ENCODE measurements at places on chromosomes 7 and 10. TPM values are rescaled to one million over a fixed set of nuclear protein-coding genes. Genes with fewer than 3 reads are reported as not detected.

DNA sequence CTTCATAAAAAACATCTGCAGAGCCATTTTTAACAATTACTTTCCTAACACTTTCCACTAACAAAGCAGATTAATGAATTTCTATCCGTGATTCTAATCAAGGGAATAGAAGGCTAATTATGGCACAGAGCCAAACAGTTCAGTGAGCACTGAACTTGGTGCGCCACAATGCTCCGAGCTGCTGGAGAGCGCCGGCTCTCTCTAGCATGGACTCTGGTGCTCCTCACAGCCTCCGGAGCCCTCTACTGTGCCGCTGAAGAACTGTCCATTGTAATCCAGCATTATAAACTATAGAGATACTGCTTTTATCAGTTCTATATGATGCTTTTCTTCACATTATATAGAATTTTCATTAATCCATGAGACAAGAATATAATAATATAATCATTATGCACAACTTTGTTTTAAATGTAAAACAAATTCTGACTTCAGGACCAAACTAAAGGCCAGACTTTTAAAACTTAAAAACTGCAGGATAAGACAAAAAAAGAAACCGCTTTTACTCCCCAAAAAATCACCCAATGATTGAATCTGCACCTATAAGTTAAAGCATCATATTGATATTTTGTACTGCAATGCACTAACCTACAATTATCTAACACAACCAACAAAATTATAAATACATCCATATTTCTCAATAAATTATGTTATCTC, 123.6 kb downstream of the RNF32 start:
- DNase-seq: peak; percentile 33
- H3K27me3 ChIP-seq: no peaks in the 10 kb centered on the region
- no peak overlapping the region for H3K27ac ChIP-seq
- H3K4me1 ChIP-seq: peaks cover 3% of the 10 kb centered on the region

DNA sequence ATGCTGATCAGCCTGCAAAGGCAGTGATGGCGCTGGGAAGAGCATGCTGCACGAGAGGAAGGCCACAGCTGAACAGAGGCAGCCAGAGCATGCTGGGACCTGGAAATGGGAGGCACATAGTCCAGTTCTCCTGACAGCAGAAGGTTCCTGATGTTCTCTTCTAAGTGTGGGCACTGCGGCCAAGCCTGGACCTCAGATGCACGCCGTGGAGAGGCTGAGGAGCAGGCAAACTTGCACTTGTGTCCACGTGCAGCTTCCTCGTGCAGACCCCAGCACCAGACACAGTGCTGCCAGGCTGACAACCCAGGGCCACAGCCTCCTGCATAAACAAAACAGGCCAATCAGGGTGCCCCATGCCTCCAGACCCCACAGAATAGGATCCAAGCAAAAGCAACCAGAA, 93.5 kb upstream of the LANCL2 start:
- H3K4me3 ChIP-seq: no peak overlapping the region
- no peaks in the 10 kb centered on the region for H3K4me1 ChIP-seq
- H3K27ac ChIP-seq: no peak overlapping the region
- DNase-seq: no peak
- H3K27me3 ChIP-seq: peaks cover 3% of the 10 kb centered on the region

HABP2 gene
- not detected for total RNA-seq

- H3K27me3 ChIP-seq: no peaks in the 10 kb centered on the region
- peaks cover 7% of the 10 kb centered on the region for H3K4me1 ChIP-seq
- no peak overlapping the region for H3K27ac ChIP-seq
- no peak for DNase-seq
These were observed 26.0 kb downstream of the SLC29A3 start for GRCh38 chr10:71344993-71345480.

DNA sequence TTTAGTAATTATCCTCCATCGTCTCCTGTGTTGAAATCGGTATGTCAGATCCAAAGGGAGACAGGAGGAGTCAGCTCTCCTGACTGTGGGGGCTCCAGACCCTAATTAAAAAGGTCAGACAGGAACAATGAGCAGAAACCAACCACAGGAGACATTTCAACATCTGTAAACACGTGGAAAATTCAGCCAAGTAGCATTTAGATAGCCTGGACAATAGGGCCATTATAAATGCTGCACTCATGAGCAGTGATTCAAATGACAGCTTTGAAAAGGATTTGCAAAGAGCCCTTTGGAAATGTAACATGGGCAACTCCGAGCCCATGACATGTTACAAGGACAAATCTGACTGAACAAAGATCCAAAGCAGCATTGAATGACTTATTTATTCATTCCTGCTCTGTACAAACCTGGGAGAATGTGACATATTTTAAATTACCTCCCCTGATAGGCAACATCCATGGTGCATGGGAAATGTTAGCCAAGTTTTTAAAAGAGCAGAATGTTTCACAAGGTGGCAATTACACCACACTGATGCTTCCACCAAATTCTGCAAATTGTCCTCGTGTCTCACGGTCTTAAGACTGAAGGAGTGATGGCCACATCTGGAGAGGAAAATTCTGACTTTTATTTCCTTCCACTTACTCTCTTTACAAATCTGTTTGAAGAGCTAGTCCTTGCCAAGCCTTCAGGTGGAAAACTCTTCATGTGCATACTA, 113.3 kb upstream of the KMT2E start:
- H3K4me1 ChIP-seq: peaks cover 6% of the 10 kb centered on the region
- DNase-seq: no peak
- H3K27me3 ChIP-seq: peaks cover 4% of the 10 kb centered on the region
- H3K36me3 ChIP-seq: no peaks in the 10 kb centered on the region
- H3K4me3 ChIP-seq: no peak overlapping the region
- no peak overlapping the region for H3K27ac ChIP-seq

DNA sequence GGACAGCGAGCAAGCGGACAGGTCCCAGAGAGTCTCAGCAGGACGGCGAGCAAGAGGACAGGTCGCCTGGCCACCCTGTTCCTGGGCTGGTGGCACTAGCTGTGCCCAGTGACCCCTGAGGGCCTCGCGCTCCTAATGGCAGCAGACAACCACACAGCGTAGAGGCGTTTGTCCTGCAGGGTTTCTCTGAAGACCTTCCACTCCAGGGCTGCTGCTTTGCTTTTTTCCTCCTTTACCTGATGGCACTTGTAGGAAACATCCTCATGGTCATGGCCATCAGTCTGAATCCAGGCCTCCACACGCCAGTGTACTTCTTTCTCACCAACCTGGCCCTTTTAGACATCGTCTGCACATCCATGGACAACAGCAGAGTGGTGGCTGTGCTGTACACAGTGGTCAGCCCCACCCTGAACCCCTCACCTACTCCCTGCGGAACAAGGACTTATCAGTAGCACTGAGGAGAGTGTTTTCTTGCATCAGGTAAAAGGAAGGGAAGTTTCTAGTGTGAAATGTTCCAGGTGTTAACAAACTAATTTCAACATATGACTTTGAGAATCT, 27.4 kb downstream of the SCART1 start:
- H3K27me3 ChIP-seq: peaks cover 2% of the 10 kb centered on the region
- H3K27ac ChIP-seq: no peak overlapping the region
- H3K36me3 ChIP-seq: peaks cover 7% of the 10 kb centered on the region
- H3K4me1 ChIP-seq: no peaks in the 10 kb centered on the region

INMT gene
- total RNA-seq: not detected

TDRD1 gene
- total RNA-seq: 0.05 TPM

GRCh38 chr10:61157182-61157581, 213.2 kb upstream of the RHOBTB1 start:
- no peaks in the 10 kb centered on the region for H3K4me1 ChIP-seq
- DNase-seq: no peak
- no peaks in the 10 kb centered on the region for H3K36me3 ChIP-seq
- no peak overlapping the region for H3K27ac ChIP-seq

CABCOCO1 gene
- not detected for total RNA-seq

GRCh38 chr10:44961931-44962750, 2.5 kb downstream of the RASSF4 start:
- H3K27me3 ChIP-seq: no peaks in the 10 kb centered on the region
- no peak overlapping the region for H3K27ac ChIP-seq
- DNase-seq: no peak
- H3K4me3 ChIP-seq: no peak overlapping the region

GRCh38 chr7:2307690-2308107, 6.5 kb downstream of the SNX8 start:
- peaks cover 14% of the 10 kb centered on the region for H3K4me1 ChIP-seq
- H3K27me3 ChIP-seq: no peaks in the 10 kb centered on the region
- peaks cover 4% of the 10 kb centered on the region for H3K36me3 ChIP-seq
- DNase-seq: no peak

ANXA8 gene
- total RNA-seq: not detected

SLC35G1 gene
- total RNA-seq: 2.0 TPM

DNA sequence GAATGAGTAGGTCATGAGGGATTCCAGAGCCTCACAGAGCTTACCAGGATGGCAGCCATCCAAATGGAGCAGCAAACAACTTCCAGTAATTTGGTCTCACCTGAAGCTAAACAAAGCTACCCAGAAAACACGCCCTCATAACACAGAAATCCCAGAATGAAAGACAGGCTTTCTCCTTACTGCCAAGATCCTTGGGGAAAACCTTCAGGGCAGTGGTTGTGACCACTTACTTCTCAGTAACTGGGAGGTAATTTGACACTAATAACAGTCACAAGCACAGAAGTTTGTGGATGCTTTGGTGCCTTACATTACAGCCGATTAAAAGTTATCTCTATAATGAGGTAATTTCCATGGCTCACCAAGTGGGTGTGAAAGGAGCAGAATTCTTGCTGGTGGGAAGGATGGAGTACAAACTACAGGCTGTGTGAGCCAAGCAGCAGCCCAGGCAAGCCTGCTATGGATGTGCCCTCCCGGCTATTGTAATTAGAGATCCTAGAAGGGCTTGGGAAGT, 10.4 kb downstream of the WDR91 start:
- no peak overlapping the region for H3K27ac ChIP-seq
- H3K36me3 ChIP-seq: peaks cover 49% of the 10 kb centered on the region
- H3K27me3 ChIP-seq: no peaks in the 10 kb centered on the region
- DNase-seq: no peak

HIF1AN gene
- total RNA-seq: 36.5 TPM

LIPM gene
- total RNA-seq: not detected

- no peak overlapping the region for H3K27ac ChIP-seq
- no peaks in the 10 kb centered on the region for H3K36me3 ChIP-seq
- H3K4me1 ChIP-seq: peaks cover 11% of the 10 kb centered on the region
- no peak overlapping the region for H3K4me3 ChIP-seq
- DNase-seq: no peak
- H3K27me3 ChIP-seq: no peaks in the 10 kb centered on the region
These were observed 119.9 kb upstream of the AHR start for GRCh38 chr7:17178545-17178944.

SAMD9L gene
- total RNA-seq: 13.6 TPM

GRID2IP gene
- total RNA-seq: 0.18 TPM

GRCh38 chr7:125661006-125661405, 731.4 kb upstream of the POT1 start:
- H3K36me3 ChIP-seq: no peaks in the 10 kb centered on the region
- no peaks in the 10 kb centered on the region for H3K4me1 ChIP-seq
- H3K27me3 ChIP-seq: no peaks in the 10 kb centered on the region

DNA sequence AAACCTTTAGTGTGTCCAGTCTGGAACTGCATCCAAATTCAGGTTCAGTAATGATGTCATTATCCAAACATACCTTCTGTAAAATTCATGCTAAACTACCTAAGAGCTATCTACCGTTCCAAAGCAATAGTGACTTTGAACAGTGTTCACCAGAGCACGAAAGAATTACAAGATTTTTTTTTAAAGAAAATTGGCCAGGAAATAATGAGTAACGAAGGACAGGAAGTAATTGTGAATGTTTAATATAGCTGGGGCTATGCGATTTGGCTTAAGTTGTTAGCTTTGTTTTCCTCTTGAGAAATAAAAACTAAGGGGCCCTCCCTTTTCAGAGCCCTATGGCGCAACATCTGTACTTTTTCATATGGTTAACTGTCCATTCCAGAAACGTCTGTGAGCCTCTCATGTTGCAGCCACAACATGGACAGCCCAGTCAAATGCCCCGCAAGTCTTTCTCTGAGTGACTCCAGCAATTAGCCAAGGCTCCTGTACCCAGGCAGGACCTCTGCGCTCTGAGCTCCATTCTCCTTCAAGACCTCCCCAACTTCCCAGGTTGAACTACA, 694 bp upstream of the FAS start:
- H3K27me3 ChIP-seq: no peaks in the 10 kb centered on the region
- peaks cover 31% of the 10 kb centered on the region for H3K36me3 ChIP-seq
- peak; percentile 16 for DNase-seq
- peaks cover 48% of the 10 kb centered on the region for H3K4me1 ChIP-seq
- H3K4me3 ChIP-seq: peak overlapping the region; percentile 86

DNA sequence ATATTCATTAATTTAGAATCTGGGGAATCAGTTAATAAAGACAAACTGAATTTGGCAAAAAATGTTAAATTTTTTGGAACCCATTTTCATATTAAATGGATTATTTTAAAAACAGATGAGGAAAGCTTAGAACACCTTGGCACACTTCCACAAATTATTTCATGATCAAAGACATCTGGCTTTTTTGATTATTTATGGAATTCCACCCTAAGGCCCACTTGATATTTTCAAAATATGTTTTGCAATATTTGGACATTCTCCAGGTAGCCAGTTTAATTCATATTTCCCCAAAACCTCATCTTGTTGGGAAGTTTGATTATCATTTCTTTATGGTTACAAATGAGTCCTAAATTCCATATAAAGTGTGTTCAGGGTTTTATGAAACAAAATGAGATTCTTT, 129.9 kb downstream of the DOCK4 start:
- no peak overlapping the region for H3K27ac ChIP-seq
- peaks cover 10% of the 10 kb centered on the region for H3K4me1 ChIP-seq
- H3K36me3 ChIP-seq: no peaks in the 10 kb centered on the region
- H3K27me3 ChIP-seq: peaks cover 25% of the 10 kb centered on the region
- DNase-seq: no peak
- H3K4me3 ChIP-seq: no peak overlapping the region

- H3K4me3 ChIP-seq: no peak overlapping the region
- no peaks in the 10 kb centered on the region for H3K4me1 ChIP-seq
- H3K27ac ChIP-seq: no peak overlapping the region
- no peak for DNase-seq
- no peaks in the 10 kb centered on the region for H3K36me3 ChIP-seq
These were observed 116.5 kb downstream of the MARCHF5 start for GRCh38 chr10:92407305-92408016.

SSC4D gene
- 0.67 TPM for total RNA-seq

DNA sequence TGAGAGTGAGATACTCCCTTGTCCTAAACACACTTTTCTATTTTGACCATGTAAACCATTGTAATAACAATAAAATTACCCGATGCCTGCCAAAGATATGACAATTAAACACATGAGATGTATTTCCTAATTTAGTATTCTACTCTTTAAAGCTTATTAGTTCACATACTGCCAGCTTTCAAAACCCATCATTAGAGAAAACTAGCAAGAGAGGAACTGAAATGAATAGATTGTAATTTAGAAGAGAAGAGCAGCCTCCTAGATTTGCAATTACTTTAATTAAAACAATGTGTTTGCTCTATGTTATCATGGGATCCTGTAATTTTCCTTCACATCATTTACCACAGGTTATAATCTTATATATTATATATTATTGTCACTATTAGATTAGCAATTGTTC, 428.2 kb downstream of the THSD7A start:
- H3K4me1 ChIP-seq: no peaks in the 10 kb centered on the region
- no peak for DNase-seq
- no peak overlapping the region for H3K4me3 ChIP-seq
- H3K27me3 ChIP-seq: no peaks in the 10 kb centered on the region
- H3K27ac ChIP-seq: no peak overlapping the region
